ENCODE measurements at places on chromosomes 7 and 10. TPM values are rescaled to one million over a fixed set of nuclear protein-coding genes. Genes with fewer than 3 reads are reported as not detected.

GRCh38 chr10:119658274-119658673 is 7.1 kb downstream of the BAG3 start:
- H3K4me1 ChIP-seq = peaks cover 41% of the 10 kb centered on the region
- DNase-seq = no peak
- peak overlapping the region; percentile 64 for H3K27ac ChIP-seq
- no peak overlapping the region for H3K4me3 ChIP-seq
- peaks cover 7% of the 10 kb centered on the region for H3K36me3 ChIP-seq

GRCh38 chr7:30771174-30771879 is at the start of gene MINDY4:
Gene MINDY4 (plus strand): TSS chr7:30771417. CDS start chr7:30771494, 77 bp downstream.
- H3K4me3 ChIP-seq = peak within 1 kb of the TSS; percentile 68
- peak; percentile 76 for DNase-seq
- peaks cover 11% of the 10 kb centered on the region for H3K4me1 ChIP-seq
- peak within 1 kb of the TSS; percentile 67 for H3K27ac ChIP-seq
- no peaks in the 10 kb centered on the region for H3K27me3 ChIP-seq

DNA sequence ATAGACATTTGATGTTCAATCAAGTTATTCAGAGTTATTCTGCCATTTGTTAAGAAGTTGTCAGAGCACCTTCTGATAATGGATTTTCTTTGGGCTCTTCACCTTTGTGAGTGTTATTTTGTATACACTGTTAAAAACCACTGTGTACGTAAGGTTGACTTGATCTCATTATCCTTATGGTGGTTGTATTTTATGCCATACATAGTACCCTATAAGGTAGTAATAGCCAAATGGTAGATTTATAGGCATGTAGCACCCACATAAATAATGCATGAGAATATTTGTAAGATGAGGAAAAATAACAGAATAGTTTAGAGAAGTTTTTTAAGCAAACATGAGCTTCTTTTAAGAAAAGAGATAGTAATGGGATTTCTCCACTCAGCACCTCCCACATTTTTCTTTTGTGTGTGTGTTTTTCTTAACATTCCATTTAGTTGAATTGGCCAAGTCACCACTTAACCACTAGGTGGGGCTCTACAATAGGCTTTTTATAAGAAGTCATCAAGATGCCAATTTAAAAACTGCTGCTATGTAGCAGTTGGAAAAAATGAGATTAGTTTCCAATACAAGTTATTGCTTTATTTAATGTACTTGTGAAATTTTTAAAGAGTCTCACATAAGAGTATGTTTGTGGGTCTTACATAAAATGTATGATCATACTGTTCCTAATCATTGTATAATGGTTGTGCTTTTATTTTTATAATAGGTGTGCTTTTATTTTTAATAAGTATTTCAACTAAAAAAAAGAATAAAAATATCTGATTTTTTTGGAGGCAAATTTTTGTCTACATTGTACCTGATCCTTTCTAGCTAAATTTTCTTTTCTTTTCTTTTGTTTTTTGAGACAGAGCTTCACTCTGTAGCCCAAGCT is 41.1 kb upstream of the STMP1 start:
- H3K36me3 ChIP-seq = peaks cover 29% of the 10 kb centered on the region
- H3K27ac ChIP-seq = no peak overlapping the region
- peak; percentile 70 for DNase-seq

DNA sequence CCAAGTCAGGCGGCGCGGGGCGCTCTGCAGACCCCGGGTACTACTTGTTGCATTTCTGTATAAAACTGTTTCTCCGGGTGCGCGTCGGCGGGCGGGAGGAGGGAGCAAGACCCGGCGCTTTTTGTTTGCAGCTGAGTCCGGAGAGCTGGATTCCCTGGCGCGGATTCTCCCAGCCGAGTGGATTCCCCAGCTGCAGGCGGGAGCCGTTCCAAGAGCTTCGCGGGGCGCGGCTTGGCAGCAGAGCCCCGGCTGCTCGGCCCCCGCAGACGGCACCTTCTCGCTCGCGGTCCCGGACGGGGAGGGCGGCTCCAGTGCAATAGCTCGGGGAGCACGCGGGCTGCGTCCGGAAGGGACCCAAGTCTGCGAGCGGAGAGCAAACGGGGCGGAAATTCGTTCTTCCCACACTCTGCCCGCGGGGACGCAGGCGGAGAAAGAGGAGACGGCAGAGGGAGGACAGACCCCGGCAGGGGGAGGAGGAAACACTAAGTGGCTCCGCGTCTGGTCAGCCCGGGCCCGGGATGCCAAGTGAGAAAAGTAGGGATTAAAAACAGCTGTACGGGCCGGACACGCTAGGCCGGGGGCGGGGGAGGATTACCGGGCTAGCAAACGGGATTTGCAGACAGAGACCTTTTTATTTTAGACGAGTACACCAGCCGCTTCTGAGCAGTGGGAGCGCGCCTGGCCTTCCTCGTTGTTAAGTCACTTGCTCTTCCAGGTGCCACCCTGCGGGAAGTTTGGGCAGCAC is at the start of gene TRIL:
TSS of gene TRIL (minus strand) at position 96 of the 745 bp plus-strand sequence. CDS start 284 bp downstream, outside the sequence.
- H3K27me3 ChIP-seq = peaks cover 24% of the 10 kb centered on the region
- peak within 1 kb of the TSS; percentile 91 for H3K27ac ChIP-seq
- DNase-seq = peak; percentile 47
- peaks cover 41% of the 10 kb centered on the region for H3K4me1 ChIP-seq
- H3K36me3 ChIP-seq = no peaks in the 10 kb centered on the region

DNA sequence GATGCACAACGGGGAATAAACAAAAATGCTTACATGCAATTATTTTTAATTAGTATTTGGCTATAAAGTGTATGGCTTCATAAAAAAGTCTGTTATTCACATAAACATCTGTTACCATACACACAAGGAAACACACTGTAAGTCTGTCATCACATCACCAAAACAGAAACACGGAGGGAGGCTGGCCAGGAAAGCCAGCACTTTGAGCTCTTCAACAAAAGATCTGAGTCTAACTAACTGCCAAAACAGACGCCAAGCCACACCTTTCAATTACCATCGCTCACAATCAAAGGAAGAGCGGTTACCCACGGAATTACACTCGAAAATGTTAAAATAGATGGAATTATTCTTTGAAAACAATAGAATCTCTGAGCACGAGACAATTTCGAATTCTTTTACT is 49.2 kb upstream of the MGMT start:
- no peak for DNase-seq
- H3K36me3 ChIP-seq = no peaks in the 10 kb centered on the region
- no peak overlapping the region for H3K4me3 ChIP-seq
- H3K27ac ChIP-seq = no peak overlapping the region
- peaks cover 20% of the 10 kb centered on the region for H3K4me1 ChIP-seq

TSPAN15 gene
- total RNA-seq = 23.0 TPM

CHN2 gene
- 30.5 TPM for total RNA-seq

LOXL4 gene
- 0.89 TPM for total RNA-seq

FAM237B gene
- not detected for total RNA-seq

STOX1 gene
- 11.7 TPM for total RNA-seq

SPRN gene
- 6.1 TPM for total RNA-seq

Data from spinal cord (tissue), 10 donors.